Common myeloid progenitor, CD34-positive (primary cell): ENCODE measurements at places on chromosomes 1 and 21.

DNA sequence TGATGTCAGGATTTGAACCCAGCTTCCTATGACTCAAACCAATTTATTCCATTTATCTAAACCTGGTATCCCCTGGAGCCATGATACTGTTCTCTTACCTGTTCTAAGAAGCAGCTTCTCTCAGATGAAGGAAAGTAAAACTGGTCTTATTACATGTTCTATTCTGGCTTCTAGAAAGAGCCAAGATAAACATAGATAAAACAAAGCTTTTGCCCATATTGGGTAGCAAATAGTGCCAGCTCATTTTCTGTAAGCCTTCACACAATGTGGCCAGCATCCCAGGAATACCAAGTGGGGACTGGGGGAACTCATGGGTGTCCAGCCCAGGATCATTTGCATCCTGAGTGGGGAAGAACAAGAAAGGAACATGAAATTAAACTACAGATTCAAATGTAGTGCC is 53.5 kb upstream of the EPHA8 start:
- H3K27me3 ChIP-seq: no peaks in the 10 kb centered on the region
- H3K36me3 ChIP-seq: peaks cover 31% of the 10 kb centered on the region
- no peak overlapping the region for H3K4me3 ChIP-seq
- H3K4me1 ChIP-seq: no peaks in the 10 kb centered on the region
- no peak overlapping the region for H3K27ac ChIP-seq
- no peak for DNase-seq

DNA sequence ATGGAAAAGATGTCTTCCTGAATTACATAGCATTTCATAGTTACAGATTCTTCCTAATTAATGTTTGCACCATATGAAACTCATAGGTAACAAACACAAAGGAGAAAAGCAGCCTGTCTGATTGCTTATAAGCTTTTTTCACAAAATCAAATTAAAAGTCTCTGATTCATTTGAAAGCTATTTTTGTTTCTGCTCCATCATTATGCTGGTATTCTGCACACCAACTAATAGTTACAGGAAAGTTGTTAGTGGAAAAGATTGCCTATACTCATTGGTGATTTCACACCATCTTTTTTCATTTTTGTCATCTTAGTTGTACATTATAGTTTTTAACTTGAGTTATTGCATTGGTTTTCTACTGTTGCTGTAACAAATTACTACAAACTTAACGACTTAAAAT is 70.0 kb downstream of the PRKAA2 start:
- H3K4me3 ChIP-seq: no peak overlapping the region
- no peak overlapping the region for H3K27ac ChIP-seq
- peaks cover 2% of the 10 kb centered on the region for H3K27me3 ChIP-seq
- no peaks in the 10 kb centered on the region for H3K4me1 ChIP-seq
- no peak for DNase-seq

- H3K27me3 ChIP-seq: peaks cover 12% of the 10 kb centered on the region
- DNase-seq: peak; percentile 34
- H3K27ac ChIP-seq: no peak overlapping the region
Measured at GRCh38 chr1:201346337-201346939, 31.0 kb downstream of the TNNT2 start.

- no peaks in the 10 kb centered on the region for H3K36me3 ChIP-seq
- no peak overlapping the region for H3K4me3 ChIP-seq
- H3K4me1 ChIP-seq: no peaks in the 10 kb centered on the region
Measured at GRCh38 chr1:59427155-59427554, 130.3 kb downstream of the FGGY start.

DNA sequence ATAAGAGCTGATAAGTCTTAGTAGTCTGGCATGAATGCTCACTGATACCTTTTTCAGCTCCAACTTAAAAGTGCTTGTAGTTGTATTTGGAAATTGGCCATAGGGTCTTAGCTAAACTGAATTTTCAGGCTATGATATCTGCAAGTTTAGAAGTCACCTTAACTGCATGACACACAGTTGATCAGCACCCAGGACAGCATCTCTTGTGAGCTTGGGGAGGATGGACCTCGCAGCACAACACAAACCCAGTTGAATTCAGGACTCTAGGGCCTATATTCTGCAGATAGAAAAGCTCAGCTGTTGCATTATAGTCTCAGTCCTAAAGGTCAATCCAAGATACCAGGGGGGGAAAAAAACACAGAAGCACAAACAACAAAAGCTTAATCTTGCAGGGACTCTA is 394.3 kb downstream of the KCNH1 start:
- H3K4me3 ChIP-seq: no peak overlapping the region
- H3K36me3 ChIP-seq: no peaks in the 10 kb centered on the region
- H3K27ac ChIP-seq: no peak overlapping the region
- DNase-seq: no peak
- H3K4me1 ChIP-seq: no peaks in the 10 kb centered on the region

GRCh38 chr1:18962121-18962721 is 5.7 kb upstream of the IFFO2 start:
- H3K36me3 ChIP-seq: no peaks in the 10 kb centered on the region
- no peak for DNase-seq
- no peak overlapping the region for H3K27ac ChIP-seq
- H3K27me3 ChIP-seq: no peaks in the 10 kb centered on the region
- H3K4me3 ChIP-seq: no peak overlapping the region

DNA sequence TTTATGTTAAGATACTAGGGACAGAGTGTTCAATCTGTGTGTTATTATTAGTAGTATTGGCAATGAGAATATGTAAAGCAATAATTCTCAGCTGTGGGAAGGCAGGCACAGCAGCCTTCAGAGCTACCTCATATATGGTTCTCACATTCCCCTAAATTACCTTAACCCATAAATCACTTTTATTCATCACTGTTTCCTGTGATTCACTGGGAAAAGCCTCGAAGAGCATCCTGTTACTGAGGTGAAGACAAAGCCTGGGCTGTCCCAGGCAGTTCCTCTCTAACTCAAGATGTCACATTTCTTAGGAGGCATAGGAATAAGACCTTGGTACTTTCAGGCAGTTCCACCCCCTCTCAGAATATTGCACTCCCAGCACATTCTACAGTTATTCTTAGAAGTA is 965.7 kb downstream of the NCAM2 start:
- H3K4me3 ChIP-seq: no peak overlapping the region
- no peak overlapping the region for H3K27ac ChIP-seq
- H3K36me3 ChIP-seq: no peaks in the 10 kb centered on the region
- H3K27me3 ChIP-seq: no peaks in the 10 kb centered on the region
